ENCODE measurements at places on chromosomes 13 and 19.
A peak's percentile ranks its signal among the peaks of the same experiment; 100 is the strongest.

- DNase-seq = peak; percentile 88
These were observed 373.5 kb downstream of the KCTD12 start for GRCh38 chr13:76512721-76513145.

DNA sequence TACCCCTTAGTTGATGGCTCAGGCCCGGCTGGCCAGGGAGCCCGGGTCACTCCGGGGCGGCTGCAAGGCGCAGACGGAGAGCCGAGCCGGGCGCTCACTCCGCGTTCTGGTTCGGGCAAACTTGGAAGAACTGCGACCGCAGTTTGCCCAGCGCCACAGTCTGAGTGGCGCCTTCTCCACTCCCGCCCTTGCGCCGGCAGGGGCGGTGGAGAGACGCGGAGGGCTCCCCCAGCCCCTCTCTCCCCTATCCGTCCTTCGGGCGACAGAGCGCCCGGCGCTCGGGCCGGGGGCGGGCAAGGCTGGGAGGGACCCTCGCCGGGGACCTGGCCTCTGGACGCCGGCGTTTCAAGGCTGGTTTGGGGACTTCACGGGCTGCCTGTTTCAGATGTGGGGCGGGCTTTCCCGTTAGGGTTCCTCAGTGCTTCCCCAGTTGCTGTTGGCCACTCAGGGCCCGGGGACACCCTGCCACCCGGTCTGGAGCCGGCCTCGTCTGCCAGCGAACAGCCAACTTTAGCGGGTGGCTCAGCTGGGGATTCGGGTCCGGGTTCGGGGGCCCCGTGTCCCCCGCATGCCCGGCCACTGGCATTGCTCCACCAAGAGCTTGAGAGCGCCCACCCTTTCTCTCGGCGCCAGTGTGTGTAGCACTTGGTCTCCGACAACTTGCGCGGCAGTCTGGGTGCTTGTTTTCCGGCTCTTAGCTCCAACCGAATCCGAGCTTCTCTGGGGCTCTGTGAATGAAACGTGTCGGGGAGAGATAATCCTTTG is 1.5 kb downstream of the GPC6 start:
- DNase-seq = peak; percentile 85

DNA sequence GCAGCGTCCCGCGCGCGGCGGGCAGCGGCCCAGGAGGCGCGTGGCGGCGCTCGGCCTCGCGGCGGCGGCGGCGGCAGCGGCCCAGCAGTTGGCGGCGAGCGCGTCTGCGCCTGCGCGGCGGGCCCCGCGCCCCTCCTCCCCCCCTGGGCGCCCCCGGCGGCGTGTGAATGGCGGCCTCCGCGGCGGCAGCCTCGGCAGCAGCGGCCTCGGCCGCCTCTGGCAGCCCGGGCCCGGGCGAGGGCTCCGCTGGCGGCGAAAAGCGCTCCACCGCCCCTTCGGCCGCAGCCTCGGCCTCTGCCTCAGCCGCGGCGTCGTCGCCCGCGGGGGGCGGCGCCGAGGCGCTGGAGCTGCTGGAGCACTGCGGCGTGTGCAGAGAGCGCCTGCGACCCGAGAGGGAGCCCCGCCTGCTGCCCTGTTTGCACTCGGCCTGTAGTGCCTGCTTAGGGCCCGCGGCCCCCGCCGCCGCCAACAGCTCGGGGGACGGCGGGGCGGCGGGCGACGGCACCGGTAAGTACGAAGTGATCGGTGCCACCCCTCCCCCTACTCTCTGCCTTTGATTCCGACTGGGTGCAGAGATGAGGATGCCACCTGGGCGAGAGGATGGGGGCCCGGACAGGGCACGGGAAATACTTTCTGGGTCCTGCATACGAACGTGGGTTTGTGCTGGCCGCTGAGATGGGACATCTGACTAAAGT is 874 bp downstream of the TRIM28 start:
- DNase-seq = no peak

DNA sequence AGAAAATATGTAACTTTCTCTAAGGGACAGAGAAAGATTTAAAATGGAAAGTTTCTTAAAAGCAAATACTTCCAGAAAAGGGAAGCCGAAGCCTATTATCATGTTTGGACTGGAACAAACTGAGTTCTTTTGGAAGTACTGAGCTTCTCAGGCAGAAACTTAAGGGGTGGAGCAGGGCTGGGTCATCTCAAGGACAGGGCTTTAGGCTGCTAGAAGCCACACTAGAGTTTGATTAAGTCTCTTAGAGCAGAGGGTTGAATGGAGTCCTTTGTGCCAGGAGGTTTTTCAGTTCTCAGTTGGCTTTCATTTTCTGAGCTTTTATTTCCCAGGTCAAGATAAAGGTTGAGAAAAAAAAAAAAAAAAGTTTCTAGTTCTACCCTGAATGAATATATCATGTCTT is 432.7 kb downstream of the SLITRK5 start:
- DNase-seq = no peak

GRCh38 chr13:102401265-102401664 is 583 bp downstream of the FGF14 start:
- DNase-seq = no peak

DNA sequence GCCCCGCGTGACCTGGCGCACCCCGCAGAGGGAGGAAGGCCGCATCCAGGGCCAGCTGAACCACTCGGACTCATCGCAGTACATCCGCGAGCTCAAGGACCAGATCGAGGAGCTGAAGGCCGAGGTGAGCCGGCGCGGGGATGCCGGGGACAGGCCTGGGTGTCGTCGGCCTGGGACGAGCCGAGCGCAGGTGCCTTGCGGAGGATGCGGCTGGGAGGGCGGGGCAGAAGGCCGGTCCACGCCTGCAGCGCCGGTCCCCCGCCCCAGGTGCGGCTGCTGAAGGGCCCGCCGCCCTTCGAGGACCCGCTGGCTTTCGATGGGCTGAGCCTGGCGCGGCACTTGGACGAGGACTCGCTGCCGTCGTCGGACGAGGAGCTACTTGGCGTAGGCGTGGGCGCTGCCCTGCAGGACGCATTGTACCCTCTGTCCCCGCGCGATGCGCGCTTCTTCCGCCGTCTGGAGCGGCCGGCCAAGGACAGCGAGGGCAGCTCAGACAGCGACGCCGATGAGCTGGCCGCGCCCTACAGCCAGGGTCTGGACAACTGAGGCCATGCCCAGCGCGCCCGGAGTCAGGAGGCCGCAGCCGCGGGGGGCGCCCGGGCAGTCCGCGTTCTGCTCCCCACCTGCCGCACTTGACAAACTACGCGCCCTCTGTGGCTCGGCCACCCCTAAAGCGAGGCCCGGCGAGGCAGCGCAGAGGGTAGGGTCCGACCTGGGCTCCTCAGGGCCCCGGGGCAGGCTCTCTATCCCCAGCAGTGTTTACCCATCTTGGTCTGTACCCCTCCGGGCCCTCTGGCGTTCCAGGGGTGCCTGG is 10.8 kb downstream of the PRR36 start:
- DNase-seq = no peak

DNA sequence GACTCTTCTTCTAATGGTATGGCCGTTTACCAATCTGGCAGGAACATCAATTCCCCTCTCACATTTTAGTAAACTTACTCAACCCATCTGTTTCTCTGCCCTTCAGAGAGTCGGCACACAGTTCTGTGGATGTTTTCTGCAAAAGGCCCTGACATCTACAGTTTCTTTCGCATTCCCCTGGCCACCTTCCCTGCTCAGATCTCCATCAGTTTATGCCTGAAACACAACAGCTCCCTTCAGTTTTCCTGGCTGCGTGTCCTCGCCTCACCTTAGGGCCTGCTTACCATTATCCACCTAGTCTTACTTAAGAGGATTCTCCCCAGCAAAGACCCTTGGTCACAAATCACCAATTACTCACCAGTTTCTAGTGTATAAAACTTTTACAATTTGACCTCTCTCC is 25.2 kb downstream of the COL4A1 start:
- DNase-seq = no peak

DNA sequence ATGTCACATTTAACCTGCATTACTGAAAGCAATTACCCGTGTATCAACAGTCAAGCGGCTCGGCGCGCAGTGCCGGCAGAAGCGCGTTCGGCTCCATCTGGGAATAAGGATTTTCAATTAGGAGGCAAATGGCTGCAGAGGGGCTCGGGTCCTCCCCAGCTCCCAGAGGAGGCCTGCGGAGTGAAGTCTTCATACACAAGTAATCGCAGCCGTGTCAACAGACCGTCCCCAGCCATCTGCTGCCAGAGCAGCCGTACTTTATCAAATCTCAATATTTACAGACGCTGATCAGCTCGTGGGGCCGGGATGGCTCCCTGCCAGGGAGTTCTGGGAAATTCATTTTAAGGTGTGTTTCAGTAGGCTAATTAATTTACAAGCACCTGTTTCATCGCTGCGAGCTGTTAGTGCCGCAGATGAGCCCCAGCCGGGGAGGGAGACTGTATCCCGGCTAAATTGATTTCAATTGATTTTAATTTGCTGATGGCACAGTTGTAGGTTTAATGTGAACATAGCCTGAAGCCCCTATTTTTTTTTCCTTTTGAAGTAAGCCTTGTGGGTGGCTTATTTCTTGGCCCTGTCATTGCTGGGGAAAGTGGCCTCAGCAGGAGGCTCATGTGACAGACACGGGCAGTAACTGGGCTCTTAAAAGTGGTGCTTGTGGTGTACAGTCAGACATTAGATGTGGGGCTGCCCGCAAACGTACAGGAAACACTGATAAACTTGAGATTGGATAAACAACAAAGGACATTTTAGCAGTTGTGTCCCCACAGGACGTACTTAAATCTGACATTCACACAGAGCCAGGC is 252.7 kb downstream of the TEX29 start:
- peak; percentile 75 for DNase-seq

DNA sequence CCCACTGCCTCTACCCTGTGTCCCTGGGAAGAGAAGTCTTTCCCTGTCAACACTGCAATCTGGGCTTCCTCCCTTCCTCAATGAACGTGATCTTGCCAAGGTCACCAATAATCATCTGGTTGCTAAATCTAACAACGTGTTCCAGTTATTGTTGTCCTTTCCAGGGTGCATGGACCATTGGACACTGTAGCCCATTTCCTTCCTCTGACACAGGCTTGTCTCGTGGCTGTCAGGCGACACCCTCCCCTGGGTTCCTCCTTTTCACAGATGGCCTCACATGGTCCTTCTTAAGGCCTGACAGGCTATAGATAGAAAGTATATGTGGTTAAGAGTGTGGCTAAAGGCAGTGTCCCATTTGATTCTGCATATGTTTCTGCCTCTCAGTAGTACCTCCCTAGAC is 67.7 kb upstream of the STARD13 start:
- no peak for DNase-seq

GRCh38 chr19:58409010-58409790 is 751 bp downstream of the ZNF584 start:
- DNase-seq = peak; percentile 26

DNA sequence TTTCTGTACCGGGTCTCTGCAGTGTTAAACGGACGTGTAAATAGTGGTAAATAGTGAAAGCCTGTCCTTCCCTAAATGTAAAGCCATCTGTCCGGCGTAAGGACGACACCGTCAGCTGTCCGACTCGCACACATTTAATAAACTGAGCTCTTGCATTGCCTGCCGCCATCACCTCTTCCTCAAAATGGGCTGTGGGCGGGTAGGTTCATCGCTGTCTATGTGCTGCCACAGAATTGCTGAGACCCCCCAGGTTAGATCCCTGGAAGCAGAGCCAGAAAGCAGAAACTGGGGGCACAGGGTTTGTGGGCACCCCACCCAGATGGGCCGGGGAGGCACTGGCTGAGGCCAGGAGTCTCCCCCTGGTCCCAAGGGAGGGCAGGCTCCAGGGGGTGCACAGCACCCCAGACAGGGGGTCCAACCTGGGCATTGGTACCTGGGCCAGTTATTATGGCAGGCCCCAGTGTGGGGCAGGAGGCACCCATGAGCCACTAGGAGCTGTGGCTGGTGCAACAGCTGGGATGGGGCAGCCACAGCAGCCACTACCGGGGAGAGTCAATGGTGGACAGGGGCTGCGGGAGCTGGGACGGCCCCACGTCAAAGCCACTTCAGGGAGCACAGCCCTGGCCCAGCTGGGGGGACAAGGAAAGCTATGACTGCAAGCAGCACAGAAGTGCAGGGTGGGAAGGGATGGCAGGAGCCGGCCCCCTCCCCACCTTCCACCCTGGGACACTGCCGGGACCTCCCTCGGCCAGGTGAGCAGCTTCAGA is 5.7 kb downstream of the C19orf25 start:
- DNase-seq = no peak
